ENCODE measurements at places on chromosomes 3 and 15.

GRCh38 chr3:57706462-57706861, 13.6 kb upstream of the DENND6A start:
- no peak for DNase-seq

DNA sequence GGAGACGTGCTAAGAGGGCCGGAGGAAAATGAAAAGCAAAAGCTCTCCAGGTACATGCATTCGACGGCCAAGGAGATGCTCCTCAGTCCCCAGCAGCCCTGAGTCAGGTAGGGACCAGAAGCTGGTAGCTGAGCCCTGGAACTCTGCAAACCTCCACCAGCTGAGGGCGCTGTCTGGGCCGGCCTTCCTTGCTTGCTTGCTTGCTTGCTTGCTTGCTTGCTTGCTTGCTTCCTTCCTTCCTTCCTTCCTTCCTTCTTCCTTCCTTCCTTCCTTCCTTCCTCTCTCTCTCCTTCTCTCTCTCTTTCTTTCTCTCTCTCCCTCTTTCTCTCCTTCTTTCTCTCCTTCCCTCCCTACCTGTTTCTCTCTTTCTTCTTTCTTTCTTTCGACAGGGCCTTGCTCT, 94.6 kb upstream of the RASGRF1 start:
- DNase-seq, result peak; percentile 69

- DNase-seq, result no peak
These were observed 3.6 kb downstream of the PXK start for GRCh38 chr3:58336135-58336882.

- no peak for DNase-seq
These were observed 269.2 kb downstream of the MECOM start for GRCh38 chr3:169394316-169394715.

DNA sequence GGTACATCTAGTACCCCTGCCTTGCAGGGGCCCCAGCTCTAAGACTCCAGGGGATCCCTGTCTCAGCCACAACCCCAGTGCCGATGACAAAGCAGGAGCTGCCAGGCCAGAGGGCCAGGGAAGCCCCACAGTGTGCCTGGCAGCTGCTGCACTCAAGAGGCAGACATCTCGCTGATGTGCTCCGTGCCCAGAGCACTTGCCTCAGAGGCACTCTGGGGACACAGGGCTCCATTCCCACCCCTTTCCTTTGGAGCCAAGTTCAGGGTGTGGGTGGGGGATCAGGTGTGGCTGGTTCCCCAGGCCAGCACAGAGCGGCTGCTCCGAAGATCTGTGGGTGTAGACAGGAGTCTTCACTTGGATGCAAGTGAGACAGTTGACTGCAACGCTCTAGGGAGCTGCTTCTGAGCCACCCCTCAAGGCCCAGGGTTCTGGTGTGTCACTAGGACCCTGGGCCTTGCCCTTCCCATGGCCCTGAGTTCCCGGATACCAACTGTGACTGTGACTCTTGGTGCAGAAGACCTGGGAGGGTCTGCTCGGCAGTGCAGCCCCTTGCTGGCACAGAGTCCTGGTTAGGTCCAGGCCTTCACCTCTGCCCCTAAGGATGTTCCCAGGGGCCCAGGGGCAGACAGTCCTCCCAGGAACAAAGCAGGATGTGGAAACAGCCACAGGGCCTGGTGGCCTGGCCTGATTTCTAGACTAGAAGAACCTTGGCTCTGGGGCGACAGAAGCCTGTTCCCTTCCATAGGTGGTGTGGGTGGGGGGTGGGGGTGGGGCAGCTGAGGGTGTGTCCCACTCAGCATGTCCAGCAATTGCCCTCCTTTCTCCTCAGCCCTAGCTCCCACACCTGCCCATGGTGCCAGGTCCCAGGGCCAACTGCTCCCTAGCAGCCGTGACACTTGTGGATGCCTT, 2.5 kb downstream of the NT5DC2 start:
- DNase-seq, result peak; percentile 44

DNA sequence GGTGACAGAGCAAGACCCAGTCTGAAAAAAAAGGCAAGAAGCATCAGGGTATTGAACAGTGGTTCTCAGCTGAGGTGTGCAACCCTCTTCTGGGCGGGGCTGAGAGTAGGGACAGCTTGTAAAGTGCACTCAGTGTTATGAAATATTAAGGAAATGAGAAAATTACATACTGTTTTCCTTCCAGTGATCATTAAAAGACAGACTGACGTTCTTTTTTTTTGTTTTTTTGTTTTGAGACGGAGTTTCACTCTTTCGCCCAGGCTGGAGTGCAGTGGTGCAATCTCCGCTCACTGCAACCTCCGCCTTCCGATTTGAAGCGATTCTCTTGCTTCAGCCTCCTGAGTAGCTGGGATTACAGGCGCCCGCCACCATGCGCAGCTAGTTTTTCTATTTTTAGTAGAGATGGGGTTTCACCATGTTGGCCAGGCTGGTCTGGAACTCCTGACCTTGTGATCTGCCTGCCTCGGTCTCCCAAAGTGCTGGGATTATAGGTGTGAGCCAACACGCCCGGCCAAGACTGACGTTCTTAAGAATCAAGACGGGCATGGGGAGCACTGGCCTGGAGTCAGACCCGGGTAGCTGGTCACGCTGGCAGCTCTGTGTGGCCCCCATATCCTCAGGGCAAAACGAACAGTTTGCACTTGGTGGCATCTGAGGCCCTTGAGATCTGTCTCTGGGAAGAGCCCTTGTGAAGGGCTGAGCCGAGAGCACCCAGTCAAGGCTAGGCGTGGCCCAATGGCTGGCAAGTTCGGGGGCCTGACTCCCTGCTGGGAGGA, 11.4 kb downstream of the MAN2A2 start:
- no peak for DNase-seq

DNA sequence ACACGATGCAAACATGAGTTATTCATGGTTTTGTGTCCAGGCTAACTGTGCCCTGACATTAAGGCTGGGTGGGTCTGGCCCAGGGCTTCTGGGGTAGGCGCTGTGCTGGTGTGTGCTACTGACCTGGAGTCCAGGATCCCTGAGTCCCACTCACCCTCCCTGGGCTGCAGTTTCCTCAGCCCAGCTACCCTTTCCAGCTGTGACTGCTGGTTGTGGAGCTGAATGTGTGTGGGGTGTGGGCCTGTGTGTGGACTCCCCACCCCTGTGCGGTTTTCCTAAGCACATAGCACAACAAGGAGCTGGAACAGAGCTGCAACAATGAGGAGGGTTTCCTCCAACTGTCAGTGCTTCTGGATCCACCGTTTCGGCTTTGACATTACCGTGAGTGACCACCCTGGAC, 38.0 kb downstream of the SMAD3 start:
- no peak for DNase-seq

- peak; percentile 85 for DNase-seq
These were observed 26.6 kb upstream of the RASA2 start for GRCh38 chr3:141460097-141460704.

- DNase-seq, result no peak
These were observed 247.9 kb downstream of the ZPLD1 start for GRCh38 chr3:102682741-102683140.

DNA sequence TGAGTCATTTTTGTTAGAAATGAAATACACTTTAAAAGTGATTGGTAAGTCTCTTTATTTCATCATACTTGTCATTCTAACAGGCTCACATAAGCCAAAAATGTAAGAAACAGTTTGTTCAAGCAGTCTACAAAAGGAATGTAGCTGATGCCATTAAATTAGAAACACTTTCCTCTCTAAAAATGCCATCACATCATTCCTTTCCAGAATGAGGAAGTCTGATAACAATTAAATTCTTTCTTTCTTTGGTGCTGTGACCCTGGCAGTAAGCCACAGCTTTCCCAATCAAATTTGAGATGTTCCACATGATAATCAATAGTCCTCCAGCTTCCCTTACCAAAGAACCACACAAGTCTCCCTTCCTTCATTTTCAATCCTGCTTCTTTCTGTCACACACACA, 9.4 kb upstream of the P2RY1 start:
- DNase-seq, result no peak

- no peak for DNase-seq
These were observed 68.1 kb upstream of the TLE3 start for GRCh38 chr15:70165716-70166284.
